ENCODE measurements at places on chromosomes 6 and 20.
A peak's percentile ranks its signal among the peaks of the same experiment; 100 is the strongest.

- no peak overlapping the region for H3K4me3 ChIP-seq
- no peaks in the 10 kb centered on the region for H3K27me3 ChIP-seq
- no peaks in the 10 kb centered on the region for H3K36me3 ChIP-seq
- no peak overlapping the region for H3K27ac ChIP-seq
- DNase-seq: no peak
- H3K4me1 ChIP-seq: no peaks in the 10 kb centered on the region
Observed at GRCh38 chr6:143197377-143197776, 136.7 kb downstream of the AIG1 start.

DNA sequence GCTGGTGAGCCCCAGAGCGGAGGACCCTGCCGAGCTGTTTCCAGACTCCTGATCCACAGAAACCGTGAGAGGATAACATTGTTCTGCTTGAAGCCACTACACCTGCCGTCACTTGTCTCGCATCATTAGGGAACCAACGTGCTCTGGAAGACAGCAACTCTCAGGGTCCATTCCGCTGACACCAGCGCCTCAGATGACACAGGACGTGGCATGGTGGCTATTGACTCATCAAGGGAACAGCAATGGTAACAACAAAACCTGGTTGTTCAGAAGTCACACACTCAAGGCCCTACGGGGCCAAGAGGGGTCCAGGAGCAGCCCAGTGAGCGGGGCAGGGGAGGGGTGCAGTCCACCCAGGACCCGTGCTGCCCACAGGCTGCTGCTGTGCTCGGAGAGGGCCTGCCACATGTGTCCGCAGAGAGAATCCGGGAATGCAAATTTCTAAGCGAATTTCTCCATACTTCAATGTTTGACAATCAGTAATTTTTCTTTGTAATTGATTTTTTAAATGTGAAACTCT, 110.4 kb downstream of the TTLL2 start:
- no peak overlapping the region for H3K4me3 ChIP-seq
- H3K36me3 ChIP-seq: no peaks in the 10 kb centered on the region
- H3K4me1 ChIP-seq: no peaks in the 10 kb centered on the region
- no peak for DNase-seq
- H3K27me3 ChIP-seq: no peaks in the 10 kb centered on the region

- H3K27ac ChIP-seq: no peak overlapping the region
- no peaks in the 10 kb centered on the region for H3K36me3 ChIP-seq
- no peak overlapping the region for H3K4me3 ChIP-seq
- H3K4me1 ChIP-seq: no peaks in the 10 kb centered on the region
- DNase-seq: no peak
Observed at GRCh38 chr20:37680420-37680819, 13.4 kb upstream of the CTNNBL1 start.

DNA sequence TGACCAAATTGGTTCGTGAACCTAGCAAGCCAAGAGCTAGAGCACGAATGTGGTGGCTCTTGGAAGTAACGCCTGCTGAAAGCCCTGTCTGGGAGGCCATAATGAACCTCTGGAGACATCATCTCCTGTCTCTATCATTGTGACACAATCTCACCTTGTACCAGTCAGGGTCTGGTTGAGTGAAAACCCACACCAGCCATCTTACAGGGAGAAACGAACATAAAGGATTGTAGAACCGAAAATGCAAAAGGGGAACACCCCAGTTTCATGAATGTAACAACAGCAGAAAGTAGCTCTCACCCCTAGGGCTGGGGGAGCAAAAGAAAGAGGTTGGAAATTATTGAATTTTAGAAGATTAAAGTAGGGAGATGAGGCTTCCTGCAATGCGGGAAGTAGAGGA, 50.9 kb upstream of the TAB2 start:
- H3K36me3 ChIP-seq: no peaks in the 10 kb centered on the region
- no peaks in the 10 kb centered on the region for H3K4me1 ChIP-seq
- DNase-seq: no peak

- peak overlapping the region; percentile 84 for H3K27ac ChIP-seq
- H3K27me3 ChIP-seq: no peaks in the 10 kb centered on the region
Observed at GRCh38 chr6:41706876-41707564, 28.4 kb downstream of the TFEB start.

GRCh38 chr6:150093397-150093796, 24.5 kb upstream of the ULBP3 start:
- no peak overlapping the region for H3K27ac ChIP-seq
- H3K27me3 ChIP-seq: no peaks in the 10 kb centered on the region
- no peaks in the 10 kb centered on the region for H3K36me3 ChIP-seq
- H3K4me3 ChIP-seq: no peak overlapping the region
- H3K4me1 ChIP-seq: no peaks in the 10 kb centered on the region
- no peak for DNase-seq

GRCh38 chr20:62274332-62274950, 28.4 kb upstream of the ADRM1 start:
- no peak overlapping the region for H3K4me3 ChIP-seq
- no peak for DNase-seq
- no peaks in the 10 kb centered on the region for H3K4me1 ChIP-seq
- H3K36me3 ChIP-seq: peaks cover 10% of the 10 kb centered on the region
- no peak overlapping the region for H3K27ac ChIP-seq

DNA sequence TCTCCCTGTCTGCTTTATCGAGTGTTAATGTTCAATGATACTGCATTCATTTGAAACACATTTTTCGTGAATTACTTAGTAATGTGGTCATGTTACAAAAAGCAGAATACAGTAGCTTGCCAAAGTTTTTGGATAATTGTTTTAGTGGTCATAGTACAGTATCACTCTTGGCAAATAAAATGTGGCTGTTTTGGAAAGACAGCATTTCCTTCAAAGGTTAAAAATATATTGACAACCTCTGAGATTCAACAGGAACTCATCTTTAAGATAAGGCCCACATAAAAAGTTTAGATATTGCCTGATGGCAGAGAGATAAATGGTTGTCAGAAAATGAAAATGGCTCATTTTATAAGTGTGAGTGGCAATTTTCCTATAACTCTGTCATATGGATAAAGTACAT, 297.7 kb upstream of the MAN1A1 start:
- no peak overlapping the region for H3K27ac ChIP-seq
- H3K4me1 ChIP-seq: no peaks in the 10 kb centered on the region
- no peak overlapping the region for H3K4me3 ChIP-seq
- DNase-seq: no peak
